Tibial artery (tissue), 4 donors: ENCODE measurements at places on chromosomes 11 and 22.
A peak's percentile ranks its signal among the peaks of the same experiment; 100 is the strongest.

DNA sequence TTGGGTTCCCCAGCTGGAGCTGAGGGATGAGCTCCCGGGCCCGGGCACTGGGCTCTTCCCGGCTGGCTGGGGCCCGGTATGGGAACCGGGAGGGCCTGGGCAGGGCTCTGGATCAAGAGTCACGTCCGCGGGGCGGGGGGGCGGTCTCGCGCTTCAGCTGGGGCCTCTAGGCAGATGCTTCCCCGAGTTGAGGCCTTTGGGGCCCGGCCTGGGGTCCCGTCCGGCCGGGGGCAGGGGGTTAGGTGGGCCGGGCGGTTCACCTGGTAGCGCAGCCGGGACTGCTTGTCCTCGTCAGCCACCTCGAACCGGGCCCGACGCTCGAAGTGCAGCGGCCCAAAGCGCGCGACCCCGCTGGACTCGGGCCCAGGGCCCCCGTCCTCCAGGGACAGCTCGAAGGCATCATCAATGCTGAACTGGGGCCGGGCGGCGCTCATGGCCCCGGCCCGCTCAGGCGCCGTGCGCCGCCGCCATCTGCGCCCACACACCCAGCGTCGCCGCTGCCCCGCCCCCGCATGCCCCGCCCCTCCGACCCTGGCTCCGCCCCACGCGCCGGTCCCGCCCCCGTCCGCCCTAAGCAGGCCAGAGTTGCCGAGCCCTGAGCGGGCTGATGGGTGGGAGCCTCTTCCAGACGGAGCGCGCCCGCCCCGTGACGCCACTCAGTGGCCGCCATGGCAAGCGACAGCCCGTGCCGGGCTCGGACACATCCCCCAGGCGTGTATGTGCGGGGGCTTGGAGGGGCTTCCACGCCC lies at the start of gene TMEM134:
TSS of gene TMEM134 (minus strand) at position 493 of the 749 bp plus-strand sequence. CDS start at position 434, 59 bp downstream.
- DNase-seq, result peak; percentile 90
- peaks cover 21% of the 10 kb centered on the region for H3K4me1 ChIP-seq
- H3K36me3 ChIP-seq, result no peaks in the 10 kb centered on the region
- no peaks in the 10 kb centered on the region for H3K27me3 ChIP-seq

DNA sequence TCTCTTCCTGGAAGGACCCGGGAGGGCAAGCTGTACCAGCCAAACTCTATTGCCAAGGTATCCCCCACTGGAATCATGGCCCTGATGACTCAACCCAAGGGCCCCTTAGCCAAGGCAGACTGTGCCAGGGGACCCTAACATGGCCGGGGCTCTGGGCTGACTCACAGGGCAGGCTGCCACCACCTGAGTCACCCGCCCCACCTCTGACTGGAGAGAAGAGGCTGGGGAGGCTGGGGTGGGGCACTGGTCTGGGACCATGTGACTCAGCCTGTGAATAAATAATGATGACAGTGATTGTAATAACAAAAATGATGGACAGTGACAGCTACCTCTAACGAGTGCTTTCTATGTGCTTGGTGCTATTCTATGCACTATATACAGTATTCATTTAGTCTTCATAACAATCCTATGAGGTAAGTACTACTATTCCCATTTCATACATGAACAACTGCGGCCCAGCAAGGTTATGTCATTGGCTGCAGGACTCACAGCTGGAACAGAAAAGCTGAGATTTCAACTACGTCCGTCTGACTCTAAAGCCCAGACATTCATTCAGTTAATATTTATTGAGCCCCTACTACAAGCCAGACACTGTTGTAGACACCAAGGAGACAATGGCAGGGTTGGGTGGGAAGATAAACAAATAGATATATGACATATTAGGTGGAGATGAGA lies 84.2 kb downstream of the FBXO7 start:
- peak; percentile 89 for DNase-seq
- no peaks in the 10 kb centered on the region for H3K27me3 ChIP-seq
- no peak overlapping the region for H3K4me3 ChIP-seq

- H3K27me3 ChIP-seq, result no peaks in the 10 kb centered on the region
- no peak overlapping the region for H3K4me3 ChIP-seq
- H3K36me3 ChIP-seq, result no peaks in the 10 kb centered on the region
- H3K4me1 ChIP-seq, result peaks cover 33% of the 10 kb centered on the region
- peak overlapping the region; percentile 45 for H3K27ac ChIP-seq
Measured at GRCh38 chr11:48006301-48006992, 26.1 kb downstream of the PTPRJ start.

DNA sequence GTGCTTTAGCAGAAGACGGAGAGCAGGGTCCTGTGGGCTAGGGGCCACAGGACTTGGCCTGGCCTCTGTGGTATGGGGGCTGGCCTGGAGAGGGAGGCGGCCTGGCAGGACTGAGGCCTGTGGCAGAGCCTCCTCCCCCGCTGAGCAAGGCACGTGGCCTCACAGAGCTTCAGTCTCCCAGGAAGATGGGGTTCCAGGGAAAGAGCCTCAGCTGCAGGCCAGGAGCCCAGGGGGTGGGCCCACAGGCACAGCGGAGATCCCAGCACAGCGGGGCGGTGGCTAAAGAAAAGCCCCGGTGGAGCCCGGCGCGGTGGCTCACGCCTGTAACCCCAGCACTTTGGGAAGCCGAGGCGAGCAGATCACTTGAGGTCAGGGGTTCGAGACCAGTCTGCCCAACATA lies 2.2 kb downstream of the MAPK12 start:
- H3K36me3 ChIP-seq, result no peaks in the 10 kb centered on the region
- no peak for DNase-seq
- no peaks in the 10 kb centered on the region for H3K27me3 ChIP-seq

GRCh38 chr11:57668434-57668782 lies 494 bp downstream of the ZDHHC5 start:
- H3K4me1 ChIP-seq, result no peaks in the 10 kb centered on the region
- H3K27me3 ChIP-seq, result no peaks in the 10 kb centered on the region
- peak overlapping the region; percentile 76 for H3K4me3 ChIP-seq
- peak overlapping the region; percentile 92 for H3K27ac ChIP-seq

DNA sequence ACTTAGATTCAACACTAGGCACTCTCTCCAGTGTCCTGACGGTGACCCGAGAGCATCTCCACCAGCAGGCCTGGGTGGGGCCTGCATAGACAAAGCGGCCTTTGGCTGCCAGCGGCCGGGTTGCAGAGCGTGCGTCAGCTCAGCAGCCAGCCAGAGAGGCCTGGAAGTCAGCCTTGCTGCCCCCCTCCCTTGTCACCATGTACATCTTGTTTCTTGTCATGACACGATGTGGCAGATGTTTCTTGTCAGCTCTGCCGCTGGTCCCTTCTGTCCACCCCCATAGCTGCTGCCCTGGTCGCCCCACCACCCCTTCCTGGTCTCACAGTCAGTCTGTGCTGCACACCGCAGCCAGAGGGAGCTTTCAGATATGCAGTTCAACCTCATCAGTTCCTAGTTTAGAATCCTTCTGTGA lies 33.1 kb upstream of the CBX7 start:
- no peaks in the 10 kb centered on the region for H3K36me3 ChIP-seq
- no peak overlapping the region for H3K27ac ChIP-seq
- H3K27me3 ChIP-seq, result peaks cover 9% of the 10 kb centered on the region
- DNase-seq, result peak; percentile 68
- H3K4me3 ChIP-seq, result no peak overlapping the region

DNA sequence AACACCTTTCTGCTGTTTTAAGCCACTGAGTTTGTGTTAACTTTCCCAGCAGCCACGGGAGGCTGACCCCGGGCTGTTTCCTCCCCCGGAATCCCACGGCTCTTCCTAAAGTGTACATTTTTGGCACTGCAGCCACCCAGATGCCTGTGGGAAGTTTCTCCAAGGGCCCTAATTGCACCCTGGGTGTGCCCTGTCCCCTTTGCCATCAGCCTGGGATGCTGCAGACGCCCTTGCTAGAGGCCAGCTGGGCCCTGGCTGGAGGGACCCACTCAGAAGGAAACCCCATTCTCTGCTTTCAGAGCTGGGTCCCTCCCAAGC lies 883.3 kb downstream of the BRD1 start:
- no peaks in the 10 kb centered on the region for H3K36me3 ChIP-seq
- DNase-seq, result no peak
- H3K27ac ChIP-seq, result no peak overlapping the region
- no peak overlapping the region for H3K4me3 ChIP-seq
- no peaks in the 10 kb centered on the region for H3K4me1 ChIP-seq

DNA sequence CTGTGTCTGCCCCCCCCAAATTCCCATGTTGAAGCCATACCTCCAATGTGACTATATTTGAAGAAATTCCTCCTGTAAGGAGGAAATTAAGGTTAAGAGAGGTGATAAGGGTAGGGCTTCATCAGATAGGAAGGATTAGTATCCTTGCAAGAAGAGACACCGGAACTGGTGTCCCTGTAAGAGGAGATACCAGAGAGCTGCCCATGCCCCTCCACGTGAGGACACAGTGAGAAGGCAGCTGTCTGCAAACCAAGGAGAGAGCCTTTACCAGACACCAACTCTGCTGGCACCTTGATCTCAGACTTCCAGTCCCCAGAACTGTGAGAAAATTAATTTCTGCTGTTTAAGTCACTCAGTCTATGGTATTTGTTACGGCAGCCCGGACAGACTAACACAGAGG lies 109.3 kb downstream of the ARFGAP2 start:
- no peaks in the 10 kb centered on the region for H3K27me3 ChIP-seq
- H3K27ac ChIP-seq, result no peak overlapping the region
- H3K36me3 ChIP-seq, result no peaks in the 10 kb centered on the region

DNA sequence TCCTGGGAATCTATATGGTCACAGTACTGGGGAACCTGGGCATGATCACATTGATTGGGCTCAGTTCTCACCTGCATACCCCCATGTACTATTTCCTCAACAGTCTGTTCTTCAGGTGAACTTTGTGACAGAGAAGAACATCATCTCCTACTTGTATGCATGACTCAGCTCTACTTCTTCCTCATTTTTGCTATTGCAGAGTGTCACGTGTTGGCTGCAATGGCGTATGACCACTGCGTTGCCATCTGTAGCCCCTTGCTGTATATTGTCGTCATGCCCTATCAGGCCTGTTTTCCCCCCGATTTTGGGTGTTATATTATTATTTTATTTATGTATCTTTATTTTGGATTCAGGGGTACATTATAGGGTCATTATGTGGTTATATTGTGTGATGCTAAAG lies 2.4 kb upstream of the OR8G1 start:
- no peaks in the 10 kb centered on the region for H3K4me1 ChIP-seq
- H3K27me3 ChIP-seq, result no peaks in the 10 kb centered on the region
- DNase-seq, result no peak
- no peak overlapping the region for H3K4me3 ChIP-seq
- no peak overlapping the region for H3K27ac ChIP-seq
- H3K36me3 ChIP-seq, result no peaks in the 10 kb centered on the region

DNA sequence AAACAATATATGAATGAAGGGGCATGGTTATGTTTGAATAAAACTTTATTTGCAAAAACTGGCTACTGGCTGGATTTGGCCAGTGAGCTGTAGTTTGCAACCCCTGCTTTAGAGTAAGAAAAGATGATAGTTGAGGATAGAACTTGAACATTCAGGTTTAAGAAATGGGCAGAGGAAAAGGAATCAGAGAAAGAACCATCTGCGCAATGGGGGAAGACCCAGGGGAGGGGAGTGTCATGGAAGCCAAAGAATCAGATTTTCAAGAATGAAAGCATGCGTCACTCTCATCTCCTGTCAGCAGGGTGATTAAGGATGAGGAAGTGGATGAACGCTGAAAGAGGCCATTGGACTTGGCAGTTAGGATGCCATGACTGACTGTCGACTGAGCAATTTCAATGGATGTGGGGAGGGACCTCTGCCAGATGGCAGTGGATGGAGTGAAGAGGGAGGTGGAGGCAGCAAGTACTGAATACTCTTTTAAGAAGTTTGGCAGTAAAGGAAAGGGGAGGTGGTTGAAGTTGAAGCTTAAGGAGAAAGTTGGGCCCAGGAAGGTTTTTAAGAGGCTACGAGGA lies 21.2 kb downstream of the FAT3 start:
- no peak for DNase-seq
- H3K27ac ChIP-seq, result no peak overlapping the region
- peaks cover 31% of the 10 kb centered on the region for H3K4me1 ChIP-seq

GRCh38 chr11:67032830-67033551 lies 10.1 kb downstream of the SYT12 start:
- H3K27ac ChIP-seq, result peak overlapping the region; percentile 70
- peak; percentile 89 for DNase-seq
- H3K27me3 ChIP-seq, result no peaks in the 10 kb centered on the region
- H3K4me3 ChIP-seq, result no peak overlapping the region
- H3K4me1 ChIP-seq, result peaks cover 11% of the 10 kb centered on the region

GRCh38 chr11:67354075-67355022 lies 1.0 kb upstream of the POLD4 start:
- DNase-seq, result peak; percentile 92
- H3K27me3 ChIP-seq, result no peaks in the 10 kb centered on the region
- H3K4me1 ChIP-seq, result peaks cover 64% of the 10 kb centered on the region
- H3K36me3 ChIP-seq, result no peaks in the 10 kb centered on the region
- H3K27ac ChIP-seq, result peak overlapping the region; percentile 96

DNA sequence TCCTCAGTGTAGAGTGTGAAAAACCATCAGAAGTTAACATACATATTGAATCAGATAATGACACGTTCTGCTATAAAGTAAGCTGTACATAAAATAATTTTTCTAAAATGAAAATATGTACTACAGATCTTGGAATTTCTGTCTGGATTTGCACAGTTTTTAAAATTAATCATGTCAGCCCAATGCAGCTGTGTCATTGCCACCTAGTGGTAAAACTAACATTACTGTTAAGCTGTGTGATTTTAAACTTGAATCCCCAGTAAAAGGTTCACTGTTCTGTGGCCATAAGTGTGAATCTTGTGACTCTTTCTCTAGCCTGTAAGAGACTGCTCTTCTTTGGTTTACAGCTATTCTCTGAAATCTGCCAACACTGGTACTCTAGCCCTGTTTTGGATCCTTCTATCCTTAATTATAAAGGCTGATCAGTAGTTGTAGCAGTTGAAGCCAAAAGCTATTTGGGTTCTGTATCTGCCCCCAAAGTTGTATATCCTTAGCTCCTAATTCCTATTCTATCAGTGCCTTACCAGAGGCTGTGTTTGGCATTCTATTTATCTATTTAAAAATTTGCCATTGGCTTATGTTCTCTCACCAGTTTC lies 4.0 kb downstream of the JRKL start:
- no peaks in the 10 kb centered on the region for H3K27me3 ChIP-seq
- H3K36me3 ChIP-seq, result no peaks in the 10 kb centered on the region
- no peak overlapping the region for H3K4me3 ChIP-seq

GRCh38 chr11:3093281-3094191 lies 36.3 kb upstream of the CARS1 start:
- DNase-seq, result no peak
- H3K4me1 ChIP-seq, result no peaks in the 10 kb centered on the region
- H3K36me3 ChIP-seq, result peaks cover 62% of the 10 kb centered on the region
- no peak overlapping the region for H3K4me3 ChIP-seq
- no peak overlapping the region for H3K27ac ChIP-seq
- no peaks in the 10 kb centered on the region for H3K27me3 ChIP-seq

DNA sequence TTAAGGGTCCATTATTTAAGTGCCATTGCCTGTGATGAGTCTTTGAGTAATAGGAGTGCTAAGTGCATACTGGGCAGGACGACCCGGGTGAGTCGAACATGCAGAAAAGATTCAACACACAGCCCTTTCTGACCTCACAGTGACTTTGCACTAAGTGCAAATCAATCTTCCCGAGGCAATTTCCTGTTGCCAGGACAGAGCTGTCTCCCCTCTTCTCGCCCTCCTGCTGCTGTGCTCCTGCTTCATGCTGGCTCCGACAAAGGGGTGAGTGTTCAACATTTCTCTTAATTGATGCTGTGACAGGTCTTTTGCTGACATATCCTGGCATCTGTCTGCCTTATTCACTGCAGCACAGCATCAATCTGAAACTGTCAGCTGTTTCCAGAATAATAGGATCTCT lies 42.0 kb downstream of the MCHR1 start:
- no peak overlapping the region for H3K27ac ChIP-seq
- no peaks in the 10 kb centered on the region for H3K27me3 ChIP-seq
- H3K4me3 ChIP-seq, result no peak overlapping the region
- peaks cover 7% of the 10 kb centered on the region for H3K4me1 ChIP-seq
- no peak for DNase-seq

- peaks cover 22% of the 10 kb centered on the region for H3K4me1 ChIP-seq
- peaks cover 22% of the 10 kb centered on the region for H3K36me3 ChIP-seq
- no peak overlapping the region for H3K4me3 ChIP-seq
- H3K27me3 ChIP-seq, result no peaks in the 10 kb centered on the region
- DNase-seq, result no peak
- H3K27ac ChIP-seq, result peak overlapping the region; percentile 55
Measured at GRCh38 chr11:47466701-47467250, 17.8 kb upstream of the RAPSN start.
